NCI-H2081 (cell line): ENCODE measurements at places on chromosomes 5 and 9.

- no peak for DNase-seq
Observed at GRCh38 chr9:129145841-129146292, 32.2 kb downstream of the IER5L start.

GRCh38 chr5:74367934-74368333, 272.6 kb downstream of the ENC1 start:
- DNase-seq, result no peak

DNA sequence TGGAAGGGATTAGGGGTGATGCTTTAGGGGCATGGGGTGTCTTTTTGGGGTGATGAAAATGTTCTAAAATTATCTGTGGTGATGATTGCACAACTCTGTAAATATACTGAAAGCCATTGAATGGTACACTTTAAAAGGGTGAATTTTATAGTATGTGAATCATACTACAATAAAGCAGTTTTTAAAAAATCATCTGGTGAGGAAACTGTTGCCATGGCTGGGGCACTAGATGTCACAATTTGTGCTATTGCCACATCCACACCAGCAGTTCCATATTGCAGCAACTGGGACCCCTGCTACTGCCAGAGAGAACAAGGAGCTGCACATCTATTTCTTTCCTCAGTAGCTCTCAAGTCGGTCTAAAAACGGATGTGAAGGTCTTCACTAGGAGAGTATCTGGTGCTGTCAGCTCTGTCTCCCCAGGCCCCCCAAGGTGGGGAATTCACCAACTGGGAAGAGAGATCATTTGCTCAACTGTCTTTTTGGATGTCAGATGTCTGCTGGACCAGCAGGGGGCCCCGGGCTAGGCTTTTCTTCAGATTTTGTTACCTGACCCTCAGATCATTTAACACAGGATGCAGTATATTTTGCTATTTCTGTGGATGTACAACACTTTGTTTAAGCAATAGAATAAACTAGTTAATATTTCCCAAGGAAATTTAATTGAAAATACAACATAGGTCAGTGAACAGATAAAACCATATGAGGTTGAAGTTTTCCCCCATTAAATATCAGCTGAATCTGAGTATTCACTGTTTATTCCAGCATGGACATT, 13.2 kb downstream of the CMYA5 start:
- no peak for DNase-seq

DNA sequence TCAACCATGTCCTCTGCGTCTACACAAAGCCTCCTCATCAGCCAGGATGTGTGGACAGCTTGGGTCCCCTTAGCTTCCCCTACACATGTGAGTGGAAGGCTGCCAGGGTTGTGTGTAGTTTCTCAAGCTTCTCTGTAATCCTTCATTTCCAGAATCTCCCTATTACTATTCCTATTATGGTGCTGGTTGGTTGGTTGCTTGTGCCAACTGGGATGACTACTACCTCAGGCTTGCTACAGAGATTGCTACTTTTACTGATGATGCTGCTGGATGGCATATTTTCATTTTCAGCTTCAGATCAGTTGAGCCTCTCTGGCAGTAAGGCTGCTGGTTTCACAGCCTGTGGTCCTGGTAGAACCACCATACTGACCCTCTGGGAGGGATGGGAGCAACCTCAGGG, 39.9 kb downstream of the ATG10 start:
- DNase-seq, result no peak

GRCh38 chr5:149938791-149939358, 5.7 kb downstream of the PDE6A start:
- DNase-seq, result no peak

- DNase-seq, result no peak
Observed at GRCh38 chr9:98867429-98868168, 60.1 kb downstream of the GALNT12 start.

GRCh38 chr9:80789831-80790230, 899.5 kb downstream of the TLE1 start:
- DNase-seq, result peak; percentile 27

DNA sequence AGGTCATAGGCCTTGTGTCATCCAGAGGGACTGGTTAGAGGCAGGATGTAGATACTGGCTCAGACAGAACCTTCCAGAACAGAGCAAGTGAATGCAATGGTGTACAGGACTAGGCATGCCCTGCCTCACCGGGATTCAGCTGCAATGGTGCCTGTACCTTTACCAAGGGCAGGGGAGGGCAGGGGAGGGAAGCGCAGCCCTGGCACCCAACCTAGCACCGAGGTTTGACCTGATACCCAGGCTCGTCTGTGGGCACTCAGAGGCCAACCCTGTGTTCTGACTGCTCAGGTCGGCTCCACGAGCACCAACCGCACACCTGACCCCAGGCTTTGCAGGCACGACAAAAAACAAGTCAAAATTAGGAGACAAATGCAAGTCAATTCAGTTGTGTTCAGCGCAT, 47.3 kb upstream of the GFPT2 start:
- DNase-seq, result no peak

- no peak for DNase-seq
Observed at GRCh38 chr5:130104895-130105688, 200.8 kb downstream of the CHSY3 start.

- DNase-seq, result no peak
Observed at GRCh38 chr5:137273511-137273910, 225.6 kb downstream of the SPOCK1 start.

DNA sequence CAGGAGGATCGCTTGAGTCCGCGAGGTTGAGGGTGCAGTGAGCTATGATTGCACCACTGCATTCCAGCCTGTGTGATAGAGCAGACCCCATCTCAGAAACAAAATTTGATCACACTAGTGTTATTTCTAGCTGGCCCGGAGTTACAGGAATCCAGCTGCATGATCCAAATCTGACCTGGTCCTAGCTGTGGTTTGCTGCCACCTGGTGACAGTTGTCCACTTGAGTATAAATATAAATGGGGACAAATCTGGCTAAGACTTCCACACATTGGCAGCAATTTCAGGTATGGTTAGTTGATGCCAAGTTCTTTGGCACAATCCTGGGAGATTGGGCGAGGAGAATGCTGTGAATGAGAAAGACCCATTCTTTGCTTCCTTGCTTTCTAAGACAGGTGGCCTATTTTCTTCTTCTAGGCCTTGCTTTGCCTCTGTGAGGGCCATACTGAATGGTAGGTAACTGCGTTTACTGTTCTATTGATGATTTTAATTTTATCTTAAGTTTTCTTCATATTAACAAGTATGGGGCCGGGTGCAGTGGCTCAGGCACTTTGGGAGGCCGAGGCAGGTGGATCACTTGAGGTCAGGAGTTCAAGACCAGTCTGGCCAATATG, 35.4 kb downstream of the UBE2R2 start:
- peak; percentile 59 for DNase-seq

DNA sequence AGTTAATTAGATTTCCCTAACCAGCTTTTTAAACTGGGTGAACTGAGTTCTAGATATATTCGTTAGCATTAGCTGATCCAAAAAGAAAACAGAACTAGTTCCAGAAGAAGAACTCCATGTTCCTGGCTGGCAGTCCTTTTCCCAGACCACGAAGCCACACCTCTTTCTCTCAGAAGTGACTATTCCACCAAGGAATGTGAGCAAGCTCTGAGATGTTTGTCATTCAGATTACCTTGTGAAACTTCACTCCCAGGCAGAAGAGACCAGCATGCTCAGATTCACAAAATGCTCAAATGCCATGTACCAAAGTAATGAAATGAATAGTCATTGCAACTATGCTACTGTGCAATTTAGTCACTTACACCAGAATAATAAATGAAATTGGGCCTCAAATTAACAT, 4.4 kb upstream of the SSBP2 start:
- DNase-seq, result no peak

DNA sequence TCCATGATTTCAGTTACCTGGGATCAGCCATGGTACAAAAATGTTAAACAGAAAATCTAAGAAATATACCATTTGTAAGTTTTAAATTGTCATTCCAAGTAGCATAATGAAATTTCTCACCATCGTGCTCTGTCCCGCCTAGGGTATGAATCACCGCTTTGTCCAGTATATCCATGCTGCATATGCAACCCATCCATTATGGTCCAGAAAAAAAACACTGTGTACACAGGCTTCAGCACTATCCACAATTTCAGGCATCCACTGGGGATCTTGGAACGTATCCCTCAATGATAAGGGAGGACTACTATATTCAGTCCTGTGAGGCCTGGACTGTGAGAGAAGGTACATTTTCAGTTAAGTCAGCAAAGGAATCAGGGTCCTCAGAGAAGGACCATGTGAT, 37.6 kb upstream of the HNRNPA0 start:
- no peak for DNase-seq

- DNase-seq, result no peak
Observed at GRCh38 chr5:153969563-153969895, 69.2 kb downstream of the FAM114A2 start.

GRCh38 chr9:114249424-114250234, 73.3 kb upstream of the ORM1 start:
- no peak for DNase-seq

DNA sequence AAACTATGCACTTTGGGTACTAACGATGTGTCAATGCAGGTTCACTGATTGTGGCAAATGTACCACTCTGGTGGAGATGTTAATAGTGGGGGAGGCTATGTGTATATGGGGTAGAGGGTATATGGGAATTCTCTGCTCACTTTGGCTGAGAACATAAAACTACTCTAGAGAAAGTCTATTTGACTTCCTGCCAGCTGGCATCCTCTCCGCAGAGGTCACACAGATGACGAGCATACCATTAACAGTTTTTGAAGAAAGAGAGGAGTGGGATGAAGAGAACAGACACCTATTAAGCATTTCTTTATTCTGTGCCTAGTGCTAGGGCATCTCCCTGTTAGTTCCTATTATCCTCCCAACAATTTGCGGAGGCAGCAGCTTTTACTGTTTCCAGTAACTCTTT, 58.4 kb upstream of the TRIM32 start:
- no peak for DNase-seq

DNA sequence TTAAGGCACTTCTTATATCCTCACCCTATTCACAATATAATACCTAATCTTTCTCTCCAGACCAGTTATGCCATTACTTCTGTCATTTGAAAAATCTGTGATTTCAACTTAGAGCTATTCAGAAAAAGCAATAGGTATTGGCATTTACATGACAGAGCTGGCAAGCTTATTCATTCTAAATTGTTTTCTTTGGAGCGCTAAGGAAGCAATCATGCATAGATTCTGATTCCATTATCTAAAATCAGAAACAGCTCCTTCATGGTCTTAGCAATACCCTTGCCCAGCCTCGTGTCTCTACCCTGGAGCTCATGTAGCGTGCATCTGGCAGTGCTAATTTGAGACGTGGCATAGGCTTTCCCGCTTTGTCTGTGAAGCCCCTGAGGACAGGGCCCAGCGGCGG, 4.5 kb downstream of the SLC1A1 start:
- DNase-seq, result no peak

DNA sequence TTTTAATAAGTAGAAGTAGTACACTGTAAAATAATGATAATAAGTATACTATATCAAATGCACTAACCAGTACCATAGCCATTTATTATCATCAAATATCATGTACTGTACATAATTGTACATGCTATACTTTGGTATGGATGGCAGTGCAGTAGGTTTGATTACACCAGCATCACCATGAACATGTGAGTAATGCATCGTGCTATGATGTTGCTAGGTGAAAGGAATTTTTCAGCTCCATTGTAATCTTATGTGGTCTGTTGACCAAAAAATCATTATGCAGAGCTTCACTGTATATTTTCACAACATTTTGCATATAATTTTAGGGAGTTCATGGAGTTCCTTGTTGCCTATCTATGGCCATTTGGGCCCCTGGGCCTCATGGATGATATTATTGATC, 72.2 kb upstream of the HMHB1 start:
- no peak for DNase-seq

- no peak for DNase-seq
Observed at GRCh38 chr9:88166660-88167059, 28.4 kb upstream of the SPATA31C2 start.

DNA sequence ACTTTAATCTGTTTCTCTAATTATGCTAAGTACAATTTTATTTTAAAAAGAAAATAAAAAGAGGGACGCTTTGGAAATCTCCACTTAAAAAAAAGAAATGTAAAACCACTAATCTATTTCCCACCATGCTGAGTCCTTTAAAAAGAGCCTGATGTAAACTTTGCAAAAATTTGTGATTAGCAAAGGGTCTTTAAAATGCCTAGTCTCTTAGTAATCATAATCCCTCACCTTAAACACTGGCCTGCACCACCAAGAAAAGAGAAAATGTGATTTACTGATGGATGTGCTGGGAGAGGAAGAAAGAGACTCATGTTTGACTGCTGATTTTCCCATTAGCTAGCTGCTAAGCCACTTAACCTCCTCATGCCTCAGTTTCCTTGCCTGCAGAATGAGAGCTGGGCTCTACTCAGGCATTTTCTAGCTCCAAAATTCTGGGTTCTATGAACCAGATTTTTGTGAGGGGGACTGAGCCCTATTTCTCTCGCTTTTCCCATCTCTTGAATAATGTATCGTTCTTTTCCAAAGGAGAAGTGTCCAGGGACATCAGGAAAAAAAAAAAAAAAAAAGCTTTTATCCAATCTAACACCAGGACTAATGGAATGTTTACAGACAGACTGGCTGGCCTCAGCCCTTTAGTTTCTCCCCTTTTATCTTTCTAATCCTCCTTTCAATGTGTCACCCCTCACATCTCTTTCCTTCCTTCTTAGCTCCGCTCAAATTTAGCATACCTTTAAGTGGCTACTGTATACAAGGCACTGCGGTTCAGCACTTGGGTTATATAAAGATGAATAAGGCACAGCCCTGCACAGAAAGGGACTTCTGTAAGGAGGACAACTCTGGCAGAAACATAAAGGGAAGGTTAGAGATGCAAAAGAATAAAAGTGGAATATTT, 312.4 kb downstream of the ARL15 start:
- DNase-seq, result no peak

DNA sequence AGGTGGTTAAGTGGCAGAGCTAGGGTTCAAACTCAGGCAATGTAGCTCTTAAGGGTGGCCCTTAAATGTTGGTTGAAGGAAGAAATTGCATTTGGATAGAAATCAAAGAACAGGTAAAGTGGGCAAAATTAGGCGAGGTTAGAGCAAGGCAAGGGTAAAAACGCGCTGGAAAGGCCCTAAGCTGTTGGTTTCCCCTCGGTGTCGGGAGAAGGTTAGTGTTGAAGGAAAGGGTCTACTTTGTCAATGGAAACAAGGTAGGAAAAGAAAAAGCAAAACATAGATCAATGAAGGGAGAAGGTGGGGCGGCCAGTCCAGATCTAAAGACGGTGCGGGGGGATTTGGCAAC, 431 bp downstream of the FASTKD3 start:
- no peak for DNase-seq

DNA sequence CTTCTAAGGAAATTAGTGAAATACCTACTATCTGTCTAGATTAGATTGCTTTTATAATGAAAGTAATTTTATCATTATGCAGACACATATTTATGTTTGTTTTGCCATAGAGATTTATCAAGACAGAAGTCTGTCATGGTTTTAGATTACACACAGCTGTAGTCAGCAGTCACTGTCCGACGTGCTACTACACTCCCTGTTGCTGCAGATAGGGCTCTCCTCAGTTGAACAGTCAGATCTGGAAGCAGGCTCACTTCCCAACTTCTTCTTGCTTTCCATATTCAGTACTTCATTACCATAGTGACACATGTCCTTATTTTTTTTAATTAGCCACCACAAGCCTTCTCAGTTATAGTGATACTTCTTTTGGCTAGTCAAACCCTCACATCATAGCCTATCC, 329.9 kb upstream of the ITGA1 start:
- DNase-seq, result no peak

GRCh38 chr5:68067976-68068603, 147.5 kb upstream of the PIK3R1 start:
- no peak for DNase-seq

- DNase-seq, result no peak
Observed at GRCh38 chr9:114591291-114591787, 3.8 kb downstream of the ATP6V1G1 start.
